Fibroblast of lung (primary cell): ENCODE measurements at places on chromosomes 13 and 19. TPM values are rescaled to one million over a fixed set of nuclear protein-coding genes. Genes with fewer than 3 reads are reported as not detected.

GRCh38 chr13:109572389-109572788 is 214.0 kb downstream of the IRS2 start:
- DNase-seq: no peak

Gene CGB2
- total RNA-seq: not detected in 2 replicates

Gene PLEKHA4
- 18.7 and 20.0 TPM in 2 replicates for total RNA-seq

Gene ZNF550
- total RNA-seq: 6.9 and 8.6 TPM in 2 replicates
